Brain (organoid and tissue), 16 donors: ENCODE measurements at places on chromosomes 2 and 18.
A peak's percentile ranks its signal among the peaks of the same experiment; 100 is the strongest.

GRCh38 chr18:12606592-12607315 is 51.2 kb downstream of the SPIRE1 start:
- no peak for DNase-seq

DNA sequence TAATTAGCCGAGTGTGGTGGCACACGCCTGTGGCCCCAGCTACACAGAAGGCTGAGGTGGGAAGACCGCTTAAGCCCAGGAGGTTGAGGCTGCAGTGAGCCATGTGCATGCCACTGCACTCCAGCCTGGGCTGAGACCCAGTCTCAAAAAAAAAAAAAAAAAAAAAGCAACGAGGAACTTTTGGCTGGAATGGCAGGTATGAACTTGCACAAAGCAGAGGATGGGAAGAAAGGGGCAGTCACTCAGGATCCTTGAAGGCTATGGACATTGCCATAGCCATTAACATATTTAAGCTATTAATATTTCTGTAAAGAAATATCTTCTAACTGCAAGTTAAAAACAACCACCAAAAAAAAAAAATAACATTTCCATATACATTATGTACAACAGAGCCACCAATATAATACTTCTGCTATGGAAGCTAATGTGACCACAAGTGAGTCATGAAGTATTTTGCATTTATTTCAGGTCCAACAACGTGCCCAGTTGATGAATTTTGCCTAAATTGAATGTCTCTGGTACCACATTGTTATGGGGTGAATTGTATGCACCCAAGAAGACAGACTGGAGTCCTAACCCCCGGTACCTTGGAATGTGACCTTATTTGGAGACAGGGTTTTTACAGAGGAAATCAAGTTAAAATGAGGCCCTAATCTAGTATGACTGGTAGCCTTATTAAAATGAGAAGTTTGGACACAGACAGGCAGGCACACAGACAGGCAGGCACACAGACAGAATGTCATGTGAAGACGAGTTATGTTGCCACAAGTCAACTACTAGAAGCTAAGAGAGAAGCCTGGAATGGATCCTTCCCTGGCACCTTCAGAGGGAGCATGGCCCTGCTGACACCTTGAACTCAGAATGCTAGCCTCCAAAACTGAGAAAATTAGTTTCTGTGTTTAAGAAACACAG is 102.8 kb downstream of the RBMS1 start:
- DNase-seq: no peak

DNA sequence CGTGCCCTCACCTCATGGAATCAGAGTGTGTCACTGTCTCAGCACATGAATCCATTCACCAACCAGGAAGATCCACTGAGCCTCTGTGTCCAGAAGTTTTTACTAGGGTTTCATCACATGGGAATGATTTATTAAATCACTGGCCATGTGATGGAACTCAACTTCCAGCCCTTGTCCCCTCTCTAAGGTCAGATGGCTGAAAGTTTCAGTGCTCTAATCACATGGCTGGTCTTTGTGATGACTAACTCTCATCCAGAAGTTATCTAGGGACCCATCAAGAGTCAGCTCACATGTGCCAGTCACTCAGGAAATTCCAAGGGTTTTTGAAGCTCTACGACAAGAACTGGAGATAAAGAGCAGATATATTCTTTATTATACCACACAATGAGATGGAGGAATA is 140.5 kb upstream of the GYPC start:
- DNase-seq: no peak

- no peak for DNase-seq
These were observed 153.6 kb downstream of the HRH4 start for GRCh38 chr18:24613896-24614640.

GRCh38 chr2:222594679-222595078 is 61.2 kb downstream of the FARSB start:
- DNase-seq: no peak

DNA sequence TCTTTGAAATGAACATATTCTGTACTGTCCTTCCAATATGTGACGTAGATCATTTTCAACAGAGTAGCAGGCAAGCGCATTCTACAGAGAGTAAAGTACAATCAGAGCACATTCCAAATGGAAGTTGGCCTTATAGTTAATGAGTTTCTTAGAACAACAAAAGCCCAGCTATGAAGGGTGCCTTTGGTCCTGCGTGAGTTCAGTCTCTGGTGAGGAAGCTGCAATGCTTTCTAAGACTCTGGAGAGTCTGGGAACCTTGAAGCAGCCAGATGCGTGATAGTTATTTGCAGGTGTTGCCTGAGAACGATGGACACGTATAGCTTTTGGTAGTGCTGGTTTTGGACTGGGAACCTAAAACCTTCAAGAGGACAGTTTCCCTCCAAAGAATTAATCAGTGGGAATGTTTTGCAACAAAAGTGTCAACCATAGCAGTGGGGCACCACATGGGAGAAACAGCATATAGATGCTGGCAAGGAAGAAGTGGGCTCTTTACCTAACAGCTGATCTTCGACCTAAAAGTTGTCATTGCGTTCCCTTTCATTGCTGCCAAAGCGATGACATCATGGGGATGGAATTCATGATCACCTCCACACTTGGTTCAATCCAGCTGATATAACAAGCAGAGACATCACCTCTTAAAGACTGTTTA is 9.3 kb upstream of the SNORC start:
- no peak for DNase-seq

- no peak for DNase-seq
These were observed 202.9 kb downstream of the ARL4C start for GRCh38 chr2:234293973-234294372.

DNA sequence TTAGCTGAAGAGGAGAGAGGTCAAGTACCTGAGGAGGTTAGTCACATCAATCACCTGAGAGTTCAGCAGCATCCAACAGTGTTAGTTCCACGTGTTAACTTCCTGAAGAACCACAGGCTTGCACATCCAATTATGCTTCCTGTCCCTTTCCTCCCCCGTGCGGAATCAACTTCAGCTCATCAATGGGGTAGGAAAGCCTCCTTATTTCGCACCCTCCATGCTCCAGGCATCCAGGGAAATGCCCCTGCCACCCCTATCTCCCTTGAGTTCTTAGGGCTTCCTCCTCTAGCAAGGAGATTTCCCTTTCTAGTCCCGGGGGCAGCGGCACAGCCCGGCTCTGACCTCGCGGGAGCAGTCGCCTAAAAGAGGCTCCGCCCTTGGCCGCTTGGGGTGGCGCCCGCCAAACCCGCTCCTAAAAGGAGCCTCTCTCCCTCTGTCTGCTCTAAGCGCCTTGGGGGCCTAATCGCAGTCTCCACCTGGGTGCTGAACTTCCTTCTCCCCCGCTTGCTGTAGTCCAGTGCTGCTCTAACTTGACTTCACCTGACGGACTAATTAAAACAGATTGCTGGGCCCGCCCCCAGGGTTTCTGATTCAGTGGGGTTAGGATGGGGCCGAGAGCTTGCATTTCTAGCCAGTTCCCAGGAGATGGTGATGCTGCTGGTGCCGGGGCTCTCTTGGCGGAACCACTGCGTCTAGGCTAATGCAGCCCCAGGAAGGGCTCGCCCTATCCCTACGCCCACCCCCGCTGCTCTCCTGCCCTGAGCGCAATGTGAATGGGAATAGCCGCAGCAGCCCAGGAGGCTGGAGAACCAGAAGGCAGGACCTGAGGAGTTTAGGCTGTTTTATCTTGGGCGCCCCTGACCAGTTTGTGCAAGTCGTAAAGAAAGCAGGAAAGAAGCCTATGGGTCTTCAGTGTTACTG is 3.4 kb upstream of the TET3 start:
- DNase-seq: peak; percentile 28

GRCh38 chr2:53075760-53076159 is 691.8 kb upstream of the CHAC2 start:
- DNase-seq: peak; percentile 27

DNA sequence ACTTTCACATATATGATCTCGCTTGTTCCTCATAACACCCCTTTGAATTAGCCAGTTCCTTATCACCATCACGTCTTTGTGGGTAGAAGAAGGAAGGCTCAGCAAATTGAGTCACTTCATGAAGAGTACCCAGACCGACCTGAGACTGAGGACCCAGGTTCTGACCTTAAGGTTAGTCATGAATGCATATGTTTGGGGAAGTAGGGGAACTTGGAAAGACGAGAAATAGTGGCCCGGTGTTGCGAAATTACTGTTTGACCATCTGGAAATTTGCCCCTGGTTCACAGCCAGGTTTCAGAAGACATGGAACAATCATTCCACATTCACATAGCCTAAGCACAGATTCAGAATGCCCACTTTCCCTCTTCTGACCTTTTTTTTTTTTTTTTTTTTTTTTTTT is 59.8 kb downstream of the MEIS1 start:
- no peak for DNase-seq

- DNase-seq: peak; percentile 34
These were observed 97.6 kb downstream of the POLE4 start for GRCh38 chr2:75055820-75056675.

GRCh38 chr18:77316008-77316407 is 66.4 kb downstream of the GALR1 start:
- no peak for DNase-seq

GRCh38 chr18:62371436-62371835 is 46.3 kb downstream of the TNFRSF11A start:
- DNase-seq: no peak

- peak; percentile 93 for DNase-seq
These were observed 44.4 kb upstream of the MGAT4A start for GRCh38 chr2:98775146-98775986.
